ENCODE measurements at places on chromosomes 5 and 9.

- no peak for DNase-seq
Measured at GRCh38 chr5:109281136-109281690, 128.6 kb downstream of the PJA2 start.

- DNase-seq, result no peak
Measured at GRCh38 chr9:135136481-135136880, 49.0 kb downstream of the OLFM1 start.

GRCh38 chr5:36570301-36571095 lies 35.9 kb upstream of the SLC1A3 start:
- no peak for DNase-seq

GRCh38 chr9:82499337-82499736 lies 510.8 kb downstream of the SPATA31D1 start:
- DNase-seq, result no peak

GRCh38 chr9:77946296-77946695 lies 85.3 kb downstream of the GNAQ start:
- DNase-seq, result no peak

DNA sequence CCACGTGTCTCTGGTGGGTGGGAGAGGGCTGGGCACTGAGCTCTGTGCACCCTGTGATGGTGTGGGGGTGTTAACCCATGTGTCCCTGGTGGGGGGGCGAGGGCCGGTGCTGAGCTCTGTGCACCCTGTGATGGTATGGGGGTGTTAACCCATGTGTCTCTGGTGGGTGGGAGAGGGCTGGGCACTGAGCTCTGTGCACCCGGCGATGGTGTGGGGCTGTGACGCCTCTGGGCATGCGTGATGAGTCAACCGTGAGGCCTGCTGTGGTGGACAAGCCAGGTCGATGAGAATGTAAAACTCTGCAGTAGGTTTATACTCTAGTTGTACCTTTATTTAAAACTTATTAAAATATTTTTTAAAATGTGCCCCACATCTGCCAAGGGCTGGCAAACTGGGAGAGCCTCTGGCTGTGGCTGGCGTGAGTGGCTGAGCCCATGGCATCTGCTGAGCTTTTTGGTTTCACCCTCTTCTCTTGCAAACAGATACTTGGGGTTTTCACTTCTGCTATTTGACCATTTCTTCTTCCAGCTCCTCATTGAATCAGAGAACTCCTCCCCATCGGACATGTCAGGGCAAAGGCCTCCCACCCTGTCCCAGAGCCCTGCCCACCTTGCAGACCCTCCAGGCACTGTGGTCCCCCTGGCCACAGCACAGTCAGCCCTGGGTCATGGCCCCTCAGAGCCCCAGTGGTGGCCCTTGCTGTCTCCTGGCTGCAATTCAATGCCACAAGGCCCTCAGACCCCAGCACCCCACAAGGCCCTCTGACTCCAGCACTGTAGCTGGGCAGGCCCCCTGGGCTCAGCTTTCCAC lies 18.5 kb upstream of the EXOC3 start:
- DNase-seq, result no peak

DNA sequence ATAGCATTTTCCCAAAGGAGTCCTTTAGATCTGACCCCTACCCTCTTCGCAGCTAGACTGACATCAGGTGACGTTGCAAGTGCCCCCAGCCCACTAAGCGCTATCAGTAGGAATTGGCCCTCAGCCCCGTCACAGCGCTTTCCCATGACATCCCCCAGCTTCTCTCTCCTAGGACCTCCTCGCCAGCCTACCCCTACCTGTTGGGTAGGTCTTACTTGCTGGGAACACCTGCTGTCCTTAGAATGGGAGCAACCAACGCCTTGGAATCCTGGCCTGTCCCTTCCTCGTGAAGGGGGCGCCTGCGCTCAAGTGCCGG lies 584 bp upstream of the PIP5K1B start:
- DNase-seq, result no peak

GRCh38 chr5:177473443-177474001 lies at the start of gene DBN1:
TSS of gene DBN1 (minus strand) at chr5:177473634. CDS start at chr5:177473521, 113 bp downstream.
- peak; percentile 37 for DNase-seq

GRCh38 chr9:79264511-79265355 lies 307.0 kb upstream of the TLE4 start:
- DNase-seq, result no peak

DNA sequence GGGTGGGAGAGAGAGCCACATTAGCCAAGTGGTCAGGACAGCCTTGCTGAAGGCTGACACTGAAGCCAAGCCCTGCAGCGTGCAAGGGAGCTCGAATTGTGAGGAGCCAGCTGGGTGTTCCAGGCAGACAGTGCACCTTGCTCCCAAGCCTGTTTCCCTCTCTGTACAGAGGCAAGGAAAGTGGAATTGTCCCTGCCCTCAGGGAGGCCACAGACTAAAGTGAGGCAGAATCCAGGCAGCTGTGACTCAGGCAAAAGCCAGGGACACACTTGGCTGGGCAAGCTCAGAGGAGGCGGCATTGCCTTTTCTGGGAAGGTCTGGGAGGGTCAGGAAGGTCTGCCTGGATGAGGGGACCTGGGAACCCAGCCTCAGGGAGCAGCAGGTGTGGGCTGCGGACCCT lies 50.2 kb upstream of the LMX1B start:
- DNase-seq, result no peak

DNA sequence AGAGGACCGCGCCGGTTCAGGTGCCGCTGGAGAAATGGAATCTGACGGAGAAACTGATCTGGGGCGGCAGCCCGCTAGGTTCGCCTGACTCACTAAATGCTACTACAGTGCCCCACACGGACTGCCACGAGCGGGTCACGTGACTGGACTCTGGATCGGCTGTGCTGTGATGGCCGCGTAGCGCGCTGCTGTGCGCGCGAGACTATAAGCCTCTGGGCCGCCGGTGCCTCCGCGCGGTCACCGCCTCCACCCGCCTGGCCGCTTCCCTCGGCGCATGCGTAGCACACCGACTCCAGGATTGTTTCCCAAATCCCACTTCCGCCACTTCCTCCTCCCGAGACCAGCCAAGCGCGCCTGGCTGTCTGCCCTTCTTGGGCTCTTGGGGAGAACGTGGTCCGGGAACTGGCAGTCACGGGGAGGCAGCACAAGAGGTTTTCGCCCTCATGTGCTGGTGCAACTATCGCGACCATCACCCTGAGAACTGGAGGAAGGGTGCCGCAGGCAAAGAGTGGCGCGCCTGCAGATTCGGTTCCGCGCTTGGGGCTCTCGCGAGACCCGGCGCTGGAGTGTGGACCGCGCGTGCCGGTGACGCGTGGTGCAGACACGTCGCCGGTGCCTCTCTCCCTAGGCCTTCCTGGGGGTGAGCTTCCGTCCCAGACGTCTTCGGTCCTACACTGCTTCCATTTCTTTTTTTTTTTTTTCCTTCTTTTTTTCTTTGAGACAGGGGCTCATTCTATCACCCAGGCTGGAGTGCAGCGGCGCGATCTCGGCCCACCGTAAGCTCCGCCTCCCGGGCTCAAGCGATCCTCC lies 35.8 kb upstream of the GLDC start:
- peak; percentile 88 for DNase-seq

GRCh38 chr5:89342106-89342876 lies 459.3 kb upstream of the MEF2C start:
- no peak for DNase-seq

GRCh38 chr5:156913719-156914370 lies 49.2 kb downstream of the TIMD4 start:
- peak; percentile 16 for DNase-seq

DNA sequence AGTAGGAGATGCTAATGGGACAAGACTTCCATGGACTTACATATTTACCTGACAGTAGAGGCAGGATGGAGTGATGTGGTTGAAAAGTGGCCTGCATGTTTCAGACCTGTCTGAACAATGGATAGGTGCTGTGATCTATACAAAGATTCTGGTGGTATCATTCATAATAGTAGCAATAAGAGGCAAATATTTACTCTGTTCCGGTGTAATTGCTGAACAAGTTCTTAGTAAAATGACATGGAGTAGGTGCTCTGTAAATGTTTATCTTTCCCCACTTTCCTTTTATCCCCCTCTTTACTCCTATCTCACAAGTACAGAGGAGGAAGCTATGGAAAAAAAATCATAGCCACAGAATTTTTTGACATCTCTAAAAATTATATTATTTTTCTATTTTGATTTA lies 159.0 kb upstream of the SLC12A2 start:
- DNase-seq, result no peak

- DNase-seq, result no peak
Measured at GRCh38 chr5:169548315-169548714, 35.3 kb upstream of the SPDL1 start.

GRCh38 chr5:141560725-141561483 lies 57.9 kb downstream of the DIAPH1 start:
- no peak for DNase-seq

DNA sequence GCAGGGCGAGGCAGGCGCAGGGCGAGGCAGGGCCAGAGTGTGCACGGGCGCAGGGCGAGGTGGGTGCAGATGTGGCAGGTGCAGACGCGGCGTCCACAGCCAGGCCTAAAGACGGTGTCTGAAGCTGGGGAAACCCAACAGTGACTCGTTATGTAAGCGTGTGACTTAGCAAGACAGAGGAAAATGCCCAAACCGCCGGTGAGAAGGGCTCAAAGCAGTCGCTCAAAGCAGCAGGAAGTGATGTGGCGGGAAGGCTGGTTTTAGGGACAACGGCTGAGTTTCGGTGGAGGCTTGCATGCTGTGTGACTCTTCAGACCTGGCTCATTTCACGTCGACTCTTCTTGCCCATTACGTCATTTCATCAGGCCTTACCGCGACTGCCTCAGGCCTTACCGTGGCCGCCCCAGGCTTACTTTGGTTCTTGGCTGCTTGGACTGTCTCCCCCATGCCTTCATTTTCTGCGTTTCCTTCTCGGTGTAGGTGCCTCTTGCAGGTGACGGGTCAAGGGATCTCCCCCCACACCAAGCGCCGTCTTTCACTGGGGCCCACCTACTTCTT lies 50.5 kb upstream of the EXOC3 start:
- peak; percentile 69 for DNase-seq

- no peak for DNase-seq
Measured at GRCh38 chr9:21831841-21832509, 29.5 kb downstream of the MTAP start.

DNA sequence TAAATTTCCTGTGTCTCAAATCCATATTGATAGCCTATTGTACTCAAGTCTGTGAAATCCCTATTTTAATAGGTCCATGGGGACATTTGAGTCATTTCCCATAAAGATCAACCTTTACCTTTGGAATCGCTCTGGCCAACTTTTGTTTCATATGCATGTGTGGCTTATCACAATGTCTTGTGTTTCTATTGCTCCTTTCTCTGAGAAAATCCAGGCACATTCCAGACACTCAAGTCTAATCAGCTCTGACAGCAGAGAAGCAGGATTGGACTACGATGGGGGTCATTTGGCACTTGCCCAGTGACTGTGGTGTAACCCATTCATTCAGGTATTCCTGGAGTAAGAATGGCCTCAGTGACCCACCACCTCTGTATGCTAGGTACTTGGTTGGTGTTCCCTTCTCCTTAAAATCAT lies 48.4 kb downstream of the ACTBL2 start:
- DNase-seq, result no peak

DNA sequence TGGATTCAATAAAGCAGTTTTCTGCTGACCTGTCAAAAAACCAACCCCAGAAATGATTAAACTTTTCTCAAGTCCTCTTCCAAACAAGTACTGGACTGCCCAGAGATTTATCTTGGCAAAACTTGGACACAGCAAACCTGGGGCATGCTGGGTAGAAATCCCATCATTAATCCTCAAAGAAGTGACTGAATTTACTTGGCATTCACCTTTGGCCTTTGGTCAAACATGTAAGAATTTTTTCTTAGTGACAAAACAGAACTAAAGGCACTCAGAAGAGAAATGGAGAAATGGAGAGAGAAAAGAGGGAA lies 248.6 kb upstream of the NREP start:
- DNase-seq, result no peak

GRCh38 chr5:143707806-143708205 lies 104.2 kb upstream of the HMHB1 start:
- no peak for DNase-seq

- no peak for DNase-seq
Measured at GRCh38 chr9:136326761-136327303, 507 bp upstream of the GPSM1 start.

GRCh38 chr9:94865582-94866452 lies 139.3 kb downstream of the AOPEP start:
- DNase-seq, result no peak
